Activated CD4-positive, CD25-positive, alpha-beta regulatory T cell (primary cell): ENCODE measurements at places on chromosomes 2 and 18.

DNA sequence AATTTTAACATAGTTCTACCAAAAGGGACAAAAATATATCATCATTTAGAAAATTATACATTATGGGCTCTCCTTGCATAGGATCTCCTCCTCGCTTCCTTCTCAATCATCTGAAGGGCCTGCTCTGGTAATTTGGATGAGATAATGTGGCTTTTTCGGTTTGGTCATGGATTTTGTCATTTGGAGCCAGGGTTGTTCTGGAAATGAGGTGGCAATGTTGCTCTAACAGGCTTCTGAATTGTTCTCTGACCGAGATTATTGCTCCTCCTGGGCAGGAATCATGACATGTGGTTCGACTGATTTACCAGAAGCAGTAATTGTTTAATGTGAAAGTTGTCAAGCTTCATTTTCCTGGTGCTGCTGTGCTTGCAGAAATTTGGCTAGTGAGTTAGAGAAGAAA lies 194.7 kb upstream of the ERBB4 start:
- DNase-seq: no peak

- DNase-seq: no peak
These were observed 91.4 kb downstream of the COPS8 start for GRCh38 chr2:237177052-237177451.

GRCh38 chr2:189276277-189276676 lies 96.7 kb upstream of the COL5A2 start:
- DNase-seq: no peak

GRCh38 chr18:6521803-6522418 lies 107.2 kb upstream of the L3MBTL4 start:
- DNase-seq: no peak

DNA sequence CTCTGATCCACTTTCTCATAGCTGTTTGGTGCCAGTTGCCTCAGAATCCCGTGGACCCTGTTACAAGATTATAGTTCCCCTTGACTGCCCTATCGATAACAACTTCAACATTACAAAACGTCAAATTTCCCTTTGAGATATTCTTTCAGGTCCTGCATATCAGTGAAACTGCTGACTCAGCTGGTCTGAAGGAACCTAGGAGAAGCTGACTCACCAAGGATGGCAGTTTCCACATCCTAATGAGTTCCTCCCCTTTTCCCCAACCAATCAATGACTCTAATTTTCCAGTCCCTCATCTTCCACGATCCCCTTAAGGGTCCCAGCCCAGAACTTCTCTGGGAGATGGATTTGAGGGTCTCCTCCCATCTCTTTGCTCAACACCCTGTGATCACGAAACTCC lies 27.6 kb upstream of the GNAL start:
- no peak for DNase-seq

- DNase-seq: no peak
These were observed 415.0 kb downstream of the NYAP2 start for GRCh38 chr2:225814554-225814953.

- DNase-seq: no peak
These were observed 14.0 kb downstream of the PDE1A start for GRCh38 chr2:182412858-182413257.

- DNase-seq: no peak
These were observed 32.9 kb upstream of the POMC start for GRCh38 chr2:25201265-25201664.
